Esophagus mucosa (tissue), 1 donor: ENCODE measurements at places on chromosomes 4 and X. TPM values are rescaled to one million over a fixed set of nuclear protein-coding genes. Genes with fewer than 3 reads are reported as not detected.

DNA sequence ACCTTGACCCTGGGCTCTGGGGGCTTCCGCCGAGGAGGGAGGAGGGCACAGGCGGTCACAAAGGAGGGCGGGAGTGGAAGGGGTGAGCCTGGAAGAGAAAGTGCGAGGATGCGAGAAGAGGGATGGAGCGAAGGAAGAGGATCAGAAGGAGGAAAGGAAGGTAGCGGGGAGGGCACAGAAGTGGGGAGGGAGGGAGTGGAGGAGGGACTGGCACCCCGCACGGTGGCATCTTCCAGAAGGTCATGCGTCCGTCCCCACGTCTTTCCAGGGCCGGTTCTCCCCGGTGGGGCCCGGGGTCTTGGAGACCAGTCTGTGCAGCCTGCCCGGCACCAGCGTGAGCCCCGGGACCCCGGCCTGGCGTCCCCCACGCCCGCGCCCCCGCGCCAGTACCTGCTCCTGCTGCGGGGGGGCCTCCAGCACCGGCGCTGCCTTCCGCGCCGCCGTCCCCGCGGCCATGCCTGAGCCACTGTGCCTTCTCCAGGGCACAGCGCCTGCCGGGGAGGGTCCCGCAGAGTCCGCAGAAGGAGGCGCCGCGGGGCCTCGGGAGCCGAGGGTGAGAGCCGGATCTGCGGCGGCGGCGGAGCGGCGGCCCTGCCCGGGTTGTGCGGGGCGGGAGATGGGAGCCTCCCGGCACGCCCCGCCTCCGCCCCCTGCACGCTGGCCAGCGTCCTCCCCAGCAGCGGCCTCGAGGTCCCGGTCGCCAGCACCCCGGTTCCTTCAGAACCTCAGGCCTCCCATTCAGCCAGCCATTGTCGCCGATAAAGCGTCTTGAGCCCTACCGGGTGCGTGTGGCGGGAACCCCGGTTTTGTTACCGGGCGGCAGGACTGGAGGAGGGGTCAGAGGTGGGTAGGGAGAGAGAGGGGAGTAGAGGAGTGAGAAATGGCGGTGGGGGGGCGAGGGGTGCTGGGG, at the start of gene RNF175:
RNF175 (minus strand) TSS at position 618 of the 910 bp plus-strand sequence; CDS start at position 456, 162 bp downstream.
- ATAC-seq, result peak; percentile 27

GRCh38 chr4:108793415-108793814, 30.6 kb upstream of the ETNPPL start:
- no peak for ATAC-seq

- ATAC-seq, result no peak
Measured at GRCh38 chrX:49192722-49193328, 6.7 kb upstream of the PRICKLE3 start.

Gene KLHL13
- 3.2 TPM for total RNA-seq

Gene DRD5
- total RNA-seq, result not detected

- no peak for ATAC-seq
Measured at GRCh38 chrX:24412637-24413363, 52.3 kb upstream of the PDK3 start.

DNA sequence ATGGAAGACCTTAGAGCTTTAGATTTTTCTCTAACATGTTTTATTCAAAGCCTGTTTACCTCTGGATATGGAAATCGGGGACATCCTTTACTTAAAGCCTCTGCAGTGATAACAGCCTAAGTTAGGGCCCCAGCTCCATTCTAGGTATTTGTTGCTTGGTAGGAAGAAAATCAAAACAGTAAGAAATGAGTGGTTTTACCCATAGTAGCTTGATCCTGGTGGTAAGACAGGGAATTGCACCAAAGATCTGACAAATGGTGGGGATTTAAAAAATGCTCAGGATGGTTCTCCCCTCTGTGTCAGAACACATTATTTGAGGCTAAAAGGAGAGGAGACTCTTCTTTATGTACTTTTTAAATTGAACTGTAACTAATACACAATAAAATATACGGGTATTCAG, 52.4 kb downstream of the AFF2 start:
- ATAC-seq, result no peak

GRCh38 chr4:128658214-128658631, 151.3 kb upstream of the JADE1 start:
- ATAC-seq, result no peak

DNA sequence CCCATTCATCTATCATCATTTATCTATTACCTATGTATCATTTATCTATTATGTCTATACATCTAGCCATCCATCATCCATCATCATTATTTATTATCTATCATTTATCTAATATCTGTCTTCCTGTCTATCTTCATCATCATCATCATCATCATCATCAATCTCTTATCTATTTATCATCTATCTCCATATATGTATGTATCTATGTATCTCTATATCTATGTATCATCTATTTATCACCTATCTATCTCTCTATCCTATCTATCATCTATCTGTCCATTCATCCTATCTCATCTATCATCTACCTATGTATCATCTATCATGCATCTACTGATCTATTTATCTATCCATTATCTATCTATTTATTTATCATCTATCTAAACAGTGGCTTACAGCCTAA, 3.8 kb upstream of the GYG2 start:
- no peak for ATAC-seq

DNA sequence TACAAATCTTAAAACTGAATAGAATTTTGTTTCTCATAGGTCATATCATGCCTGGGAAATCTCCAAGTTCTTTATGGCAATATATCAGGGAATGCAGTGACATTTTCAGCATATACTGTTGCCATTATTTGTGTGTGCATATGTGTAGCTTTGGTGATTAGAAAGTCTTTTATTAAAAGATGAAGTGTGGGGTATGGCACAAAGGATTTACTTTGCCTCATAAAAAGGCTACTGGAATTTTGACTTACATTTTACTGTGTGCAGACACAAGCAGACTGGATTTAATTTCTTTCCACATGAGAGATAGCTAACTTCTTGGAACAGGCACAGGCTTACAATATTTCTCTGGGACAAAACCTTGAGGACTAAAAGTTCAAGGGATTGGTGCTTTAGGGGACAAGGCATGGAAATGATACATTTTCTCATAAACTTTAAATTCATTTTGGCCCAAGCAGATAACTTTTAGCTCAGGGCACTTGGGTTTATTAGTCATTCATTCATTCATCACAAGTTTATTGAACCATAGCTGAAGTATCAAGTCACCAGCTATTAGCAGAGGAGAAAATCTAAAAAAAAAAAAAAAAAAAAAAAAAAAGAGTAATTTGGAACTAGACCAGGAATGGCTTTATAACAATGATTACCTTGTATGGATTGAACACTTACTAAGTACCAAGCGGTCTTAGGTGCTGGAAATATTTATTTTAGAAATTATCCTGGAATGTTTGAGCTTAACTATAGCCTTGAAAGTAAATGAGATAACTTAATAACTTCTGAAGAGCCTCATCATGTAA, 191.5 kb downstream of the SLIT2 start:
- ATAC-seq, result no peak

Gene SLITRK4
- 0.32 TPM for total RNA-seq

Gene SPANXC
- total RNA-seq, result not detected

DNA sequence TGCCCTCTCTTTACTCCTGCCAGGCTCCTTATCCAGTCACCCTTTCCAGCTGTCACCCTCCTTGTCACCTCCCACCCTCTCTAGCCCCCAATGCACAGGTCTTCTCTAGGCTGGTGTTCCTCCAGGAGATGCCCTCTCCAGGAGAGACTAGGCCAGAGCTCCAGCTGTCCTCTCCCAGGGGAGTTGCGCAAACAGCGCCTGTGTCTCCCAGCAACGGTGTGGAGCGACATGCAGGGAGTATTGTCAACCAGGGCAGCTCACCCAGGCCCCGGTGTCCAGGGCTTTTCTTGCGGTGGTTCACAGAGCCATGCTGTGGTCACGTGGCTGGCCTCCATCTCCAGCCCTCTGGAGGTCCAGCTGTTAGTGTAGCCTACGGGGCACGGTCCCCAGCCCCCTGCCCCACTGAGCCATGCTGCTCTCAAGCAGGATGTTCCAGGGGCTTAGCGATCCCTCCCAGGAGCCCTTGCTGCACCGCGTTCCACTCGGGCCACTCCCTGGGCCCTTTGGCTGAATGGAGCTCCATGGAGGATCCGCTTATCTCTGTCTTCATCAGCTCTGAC, 34.8 kb downstream of the CCNQ start:
- ATAC-seq, result no peak

DNA sequence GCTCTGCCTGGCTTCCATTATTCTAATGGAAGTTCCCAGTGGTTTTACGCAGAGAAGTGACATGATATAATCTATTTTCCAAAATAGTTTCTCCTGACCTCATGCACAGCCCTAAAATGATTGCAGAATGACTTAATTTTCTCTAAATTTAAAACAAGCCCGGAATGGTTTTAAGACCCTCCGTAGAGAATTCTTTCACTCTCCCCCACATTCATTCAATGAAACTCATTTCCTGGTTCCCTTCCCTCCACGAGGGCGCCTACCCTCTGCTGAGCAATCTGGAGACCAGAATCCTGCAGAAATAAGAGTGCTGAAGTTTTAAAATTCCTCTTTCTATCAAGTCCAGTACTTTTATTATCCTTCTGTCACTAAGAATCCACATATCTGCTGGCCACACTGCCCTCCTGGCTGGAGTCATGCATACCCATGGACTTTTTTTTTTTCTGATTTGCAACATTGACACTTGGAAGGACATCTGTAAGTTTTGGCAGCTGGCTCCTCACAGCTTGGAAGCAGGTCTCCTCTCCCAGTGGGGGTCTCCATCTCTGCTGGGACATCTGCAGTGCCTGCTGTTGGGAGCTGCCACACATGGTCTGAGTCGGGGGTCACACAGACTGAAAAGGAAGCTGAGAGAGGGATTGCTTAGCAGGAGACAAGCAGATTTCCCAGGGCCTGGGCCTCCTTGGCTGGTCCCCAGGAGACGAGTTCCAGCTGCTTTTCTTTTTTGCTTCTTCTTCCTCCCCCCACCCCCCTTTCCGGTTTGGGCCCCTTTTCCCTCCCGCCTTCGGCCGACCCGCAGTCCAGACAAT, 86.1 kb downstream of the SOWAHB start:
- ATAC-seq, result no peak

Gene GJB1
- 0.12 TPM for total RNA-seq

Gene ZNF157
- total RNA-seq, result 0.16 TPM

Gene MAGEA11
- not detected for total RNA-seq

Gene SUPT20HL1
- not detected for total RNA-seq

- ATAC-seq, result no peak
Measured at GRCh38 chr4:163482190-163482589, 8.6 kb upstream of the TKTL2 start.

DNA sequence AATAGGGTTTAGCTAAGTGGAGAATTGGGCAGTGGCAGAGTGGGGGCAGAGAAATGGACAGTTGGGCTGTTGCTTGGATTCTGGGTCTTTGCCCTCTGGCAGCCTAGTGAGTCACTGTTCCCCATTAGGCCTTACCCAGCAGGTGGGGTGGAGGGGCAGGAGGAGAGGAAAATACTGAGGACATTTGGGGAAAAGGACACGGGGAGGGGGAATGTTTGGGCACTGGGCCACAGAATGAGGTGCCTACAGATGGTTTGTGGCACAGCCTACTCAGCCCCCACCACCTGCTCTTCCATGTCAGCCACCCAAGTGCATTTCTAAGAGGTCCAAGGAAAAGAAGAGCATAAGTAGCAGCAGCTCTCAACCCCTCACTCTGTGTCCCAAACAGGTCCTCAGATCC, 13.0 kb downstream of the SLC16A2 start:
- ATAC-seq, result no peak

GRCh38 chr4:26028793-26029567, 115.0 kb downstream of the SMIM20 start:
- peak; percentile 80 for ATAC-seq

DNA sequence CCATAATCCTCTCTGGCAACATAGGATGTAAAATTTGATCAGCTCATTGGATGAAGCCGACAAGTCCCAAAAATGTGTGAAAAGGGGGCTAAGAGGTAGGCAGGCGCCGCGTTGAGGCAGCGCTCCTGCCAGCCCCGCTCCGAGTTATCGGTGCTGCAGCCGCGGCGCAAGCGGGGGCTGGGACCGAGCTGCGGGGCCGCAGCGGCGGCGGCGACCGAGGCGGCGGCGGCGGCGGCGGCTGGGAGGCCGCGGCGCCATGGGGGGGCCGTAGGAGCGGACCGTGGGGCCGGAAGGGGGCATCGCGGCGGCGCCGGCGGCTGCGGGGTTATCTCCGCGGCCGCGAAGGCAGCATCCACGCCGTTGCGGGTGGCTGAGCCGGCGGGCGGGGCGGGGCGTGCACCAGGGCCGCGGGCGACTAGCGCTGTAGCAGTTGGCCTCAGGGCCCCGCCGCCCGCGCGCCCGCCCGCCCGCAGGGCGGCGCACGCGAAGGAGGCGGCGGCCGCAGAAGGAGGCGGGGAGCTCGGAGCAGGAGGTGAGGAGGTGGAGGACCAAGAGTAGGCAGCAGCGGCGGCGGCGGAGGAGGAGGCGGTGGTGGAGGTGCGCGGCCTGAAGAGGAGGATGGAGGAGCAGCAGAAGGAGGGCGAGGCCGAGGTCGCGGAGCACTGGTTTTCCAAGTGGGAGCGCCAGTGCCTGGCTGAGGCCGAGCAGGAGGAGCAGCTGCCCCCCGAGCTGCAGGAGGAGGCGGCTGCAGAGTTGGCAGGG, 126.0 kb upstream of the CXorf66 start:
- ATAC-seq, result no peak

Gene UGT2A1
- not detected for total RNA-seq

DNA sequence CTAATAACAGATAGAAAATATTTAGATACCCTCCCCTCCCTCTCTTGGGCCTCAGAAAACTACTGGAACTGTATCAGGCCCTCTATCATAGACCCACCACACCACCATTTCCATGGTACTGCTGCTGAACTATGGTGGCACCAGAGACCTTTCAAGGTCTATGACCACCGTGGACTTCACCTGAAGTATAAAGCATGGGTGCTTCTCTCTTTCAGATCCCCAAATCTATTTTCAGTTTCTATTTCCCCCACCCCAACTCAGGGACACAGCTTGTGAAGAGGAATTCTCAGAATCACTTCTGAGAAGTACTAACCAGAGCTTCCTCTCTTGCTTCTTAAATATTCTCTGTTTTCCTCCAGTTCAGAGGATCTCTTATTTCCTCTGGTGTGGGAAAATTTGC, 840.8 kb upstream of the HTR2C start:
- no peak for ATAC-seq

DNA sequence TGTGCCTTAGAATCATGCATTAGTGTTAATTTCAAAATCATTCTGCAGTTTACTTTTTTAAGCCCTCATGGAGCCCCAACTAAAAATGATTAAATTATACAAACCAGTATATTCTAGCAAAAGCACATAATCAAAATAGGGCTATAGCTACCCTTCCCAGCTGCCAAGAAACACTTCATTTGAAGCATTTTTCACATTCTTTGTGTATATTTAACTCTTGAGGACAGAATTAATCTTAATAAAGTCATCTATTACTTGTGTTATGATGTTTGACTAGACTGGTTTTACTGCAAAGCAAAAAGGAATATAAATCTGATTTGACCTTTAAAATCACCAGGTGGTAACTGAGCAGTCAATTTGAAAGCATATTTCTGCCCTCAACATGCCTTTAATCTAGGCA, 145.1 kb downstream of the PRDM5 start:
- ATAC-seq, result no peak

Gene NOX1
- total RNA-seq, result 0.08 TPM

GRCh38 chrX:19776753-19777152, 110.6 kb downstream of the SH3KBP1 start:
- no peak for ATAC-seq

DNA sequence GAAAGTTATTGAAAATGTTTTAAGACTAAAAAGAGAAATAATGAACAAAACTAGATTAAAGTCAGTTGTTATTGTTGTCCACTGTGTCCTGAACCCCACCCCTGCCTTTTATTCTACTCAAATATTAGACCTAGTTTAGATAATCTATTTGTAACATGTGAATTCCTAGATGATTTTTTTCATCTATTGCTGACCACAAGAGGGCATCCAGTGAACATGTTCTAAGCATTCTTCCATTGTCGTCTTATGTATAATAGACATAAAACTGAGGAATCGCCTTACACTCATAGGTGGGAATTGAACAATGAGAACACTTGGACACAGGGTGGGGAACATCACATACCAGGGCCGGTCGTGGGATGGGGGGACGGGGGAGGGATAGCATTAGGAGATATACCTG, 36.4 kb upstream of the HPRT1 start:
- no peak for ATAC-seq
